ENCODE measurements at places on chromosomes 16 and 17.
A peak's percentile ranks its signal among the peaks of the same experiment; 100 is the strongest.

DNA sequence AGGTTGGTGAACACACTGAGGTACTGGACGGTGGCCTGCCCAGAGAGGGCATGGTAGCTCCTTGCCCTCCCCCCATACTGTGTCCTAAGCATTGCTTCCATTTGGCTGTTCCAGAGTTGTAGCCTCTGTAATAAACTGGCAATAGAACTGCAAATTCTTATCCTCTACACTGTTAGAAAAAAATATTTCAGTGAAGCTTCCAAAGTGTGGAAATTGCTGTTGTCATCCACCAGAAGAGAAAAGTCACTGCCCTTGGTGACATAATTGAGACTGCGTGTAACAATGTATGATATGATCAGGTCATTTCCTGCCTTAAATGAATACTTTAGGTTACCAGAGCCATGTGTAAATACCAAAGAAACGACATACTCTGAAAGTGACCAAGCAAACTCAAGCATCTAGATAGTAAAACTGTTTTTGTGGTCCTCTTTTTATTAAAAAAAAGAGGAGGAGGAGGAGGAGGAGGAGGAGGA lies 65.9 kb downstream of the CEP95 start:
- DNase-seq: no peak

DNA sequence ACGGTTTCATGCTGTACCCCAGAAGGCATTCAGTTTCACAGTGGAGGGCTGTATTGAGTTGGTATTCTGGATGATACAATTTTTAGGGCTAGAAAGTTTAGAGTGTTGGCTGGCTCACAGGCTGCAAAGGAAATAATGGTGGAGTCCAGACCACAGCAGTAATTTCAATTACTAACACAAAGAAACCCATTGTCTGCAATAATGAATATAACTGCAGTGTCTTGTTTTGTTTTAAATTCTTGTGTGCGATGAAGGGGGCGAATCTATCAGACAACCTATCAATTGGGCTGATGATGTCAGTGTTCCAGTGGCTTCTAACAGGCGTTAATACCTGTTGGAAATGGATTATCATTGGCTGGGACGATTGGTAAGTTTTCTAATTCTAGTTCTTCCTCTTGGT lies 1.5 kb downstream of the SP2 start:
- DNase-seq: no peak

GRCh38 chr17:20226814-20227482 lies 217.8 kb downstream of the SPECC1 start:
- peak; percentile 29 for DNase-seq

DNA sequence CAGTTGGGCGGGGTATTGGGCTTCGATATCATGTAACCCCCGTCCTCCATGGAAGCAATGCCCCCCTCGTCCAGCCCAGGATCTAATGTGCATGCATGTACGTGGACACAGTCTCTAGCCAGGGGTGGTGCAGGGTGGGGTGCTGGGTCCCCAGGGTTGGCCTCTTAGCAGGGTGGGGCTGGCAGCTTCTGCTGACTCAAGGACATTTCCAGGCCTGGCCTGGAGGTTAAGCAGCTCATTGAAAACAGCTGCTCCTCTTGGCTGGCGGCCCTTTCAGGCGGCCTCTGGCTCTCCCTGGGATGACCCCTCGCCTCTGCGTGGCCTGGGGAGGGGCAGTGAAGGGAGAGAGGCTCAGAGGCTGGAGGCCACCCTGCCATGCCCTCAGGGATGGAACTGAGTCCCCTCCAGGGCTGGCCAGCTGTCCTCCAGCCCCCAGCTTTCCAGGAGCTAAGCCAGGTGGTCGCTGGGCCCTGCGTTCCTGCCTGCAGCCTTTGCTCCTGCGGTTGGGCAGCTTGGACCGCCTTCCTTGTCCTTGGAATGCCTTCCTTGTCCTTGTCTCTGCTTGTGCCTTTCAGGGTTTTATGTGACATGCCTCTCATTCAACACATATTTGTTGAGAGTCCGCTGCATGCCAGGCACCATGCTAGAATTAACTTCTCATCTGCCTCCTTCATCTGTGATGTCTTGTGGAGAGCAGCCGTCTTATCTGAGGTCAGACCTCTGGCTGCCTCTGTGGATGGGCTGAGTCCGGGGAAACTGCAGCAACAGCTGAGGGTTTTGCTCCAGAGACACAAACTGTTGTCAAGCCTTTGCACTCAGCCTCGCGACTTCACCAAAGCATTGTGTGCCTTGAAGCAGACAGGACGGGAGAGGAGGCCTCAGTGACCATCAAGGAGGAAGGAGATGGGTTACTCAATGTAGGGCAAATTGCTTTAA lies 26.6 kb downstream of the MRC2 start:
- no peak for DNase-seq

DNA sequence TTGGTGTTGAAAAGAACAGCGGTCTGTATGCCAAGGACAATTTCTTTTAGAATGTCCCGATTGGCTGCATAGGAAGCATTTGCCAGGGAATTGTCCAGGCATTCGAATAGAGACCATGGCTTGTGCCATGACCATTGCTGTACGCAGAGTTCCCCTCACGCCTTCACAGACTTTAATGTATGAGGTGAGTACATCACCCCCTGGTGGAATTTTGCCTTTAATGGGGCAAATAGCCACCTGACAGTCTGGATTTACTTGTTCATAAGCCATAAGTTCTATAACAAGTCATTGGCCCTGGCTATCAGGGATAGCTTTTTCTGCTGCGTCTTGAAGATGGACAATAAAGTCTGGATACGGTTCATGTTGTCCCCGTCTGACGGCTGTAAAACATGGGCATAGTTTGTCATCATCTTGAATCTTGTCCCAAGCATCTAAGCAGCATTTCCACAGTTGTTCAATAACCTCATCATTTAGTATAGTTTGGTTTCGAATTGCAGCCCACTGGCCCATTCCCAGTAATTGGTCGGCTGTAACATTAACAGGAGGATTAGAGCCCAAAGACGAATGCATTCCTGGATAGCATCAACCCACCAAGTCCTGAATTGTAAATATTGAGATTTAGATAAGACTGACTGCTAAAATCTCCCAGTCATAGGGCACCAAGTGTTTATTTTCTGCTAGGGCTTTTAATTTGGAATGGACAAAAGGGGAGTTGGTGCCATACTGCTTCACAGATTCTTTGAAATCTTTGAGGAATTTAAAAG lies 67.7 kb upstream of the ARL4D start:
- no peak for DNase-seq

- DNase-seq: no peak
Measured at GRCh38 chr17:39781031-39781860, 43.5 kb downstream of the GRB7 start.

GRCh38 chr16:31713945-31714902 lies 159.4 kb upstream of the ZNF267 start:
- no peak for DNase-seq

DNA sequence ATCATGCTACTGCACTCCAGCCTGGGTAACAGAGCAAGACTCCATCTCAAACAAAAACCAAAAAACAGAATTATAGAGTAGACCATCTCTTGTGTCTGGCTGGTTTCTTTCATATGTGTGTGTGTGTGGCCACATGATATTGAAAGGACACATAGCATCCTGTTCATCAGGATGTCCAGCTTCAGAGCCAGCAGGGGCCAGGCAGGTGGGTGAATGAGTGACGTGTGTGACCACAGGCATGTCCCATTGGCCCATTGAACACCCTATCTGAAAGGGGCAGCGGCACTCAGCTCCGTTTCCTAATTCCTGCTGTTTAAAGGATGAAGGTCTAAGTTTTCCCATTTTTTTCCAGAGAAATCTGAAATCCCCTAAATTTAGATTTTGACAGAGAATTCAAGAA lies 174.2 kb downstream of the PRKCB start:
- no peak for DNase-seq

DNA sequence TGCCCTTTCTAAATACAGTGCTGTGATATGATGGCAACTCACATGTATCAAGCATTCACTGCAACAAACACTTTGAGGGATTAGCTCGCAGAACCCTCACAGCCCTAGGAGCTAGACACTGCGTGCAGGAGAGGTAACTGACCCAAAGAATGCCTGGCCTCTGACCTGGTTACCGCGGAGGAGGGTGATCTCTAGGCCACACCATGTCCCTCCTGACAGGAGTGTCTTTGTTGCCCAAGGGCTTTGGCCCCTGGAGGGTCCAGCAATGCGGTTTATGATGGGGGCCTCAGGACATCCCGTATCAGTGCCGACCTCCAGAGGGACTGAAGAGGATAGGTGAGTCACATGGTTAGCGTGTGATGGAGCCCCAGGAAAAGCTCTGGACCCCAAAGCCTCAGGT lies 130.6 kb downstream of the MGAT5B start:
- no peak for DNase-seq

- no peak for DNase-seq
Measured at GRCh38 chr17:5786510-5786875, 202.2 kb upstream of the NLRP1 start.
